Left lobe of liver (tissue), 2 donors: ENCODE measurements at places on chromosomes 12 and 14. TPM values are rescaled to one million over a fixed set of nuclear protein-coding genes. Genes with fewer than 3 reads are reported as not detected.

Gene ADAM21
- total RNA-seq: not detected

Gene FGD4
- total RNA-seq: 21.6 TPM

Gene GLS2
- total RNA-seq: 251 TPM

Gene TM7SF3
- 51.1 TPM for total RNA-seq

Gene FOXN4
- total RNA-seq: 0.10 TPM

Gene SEL1L
- 128 TPM for total RNA-seq

Gene FGF6
- not detected for total RNA-seq

Gene GARIN6
- total RNA-seq: not detected

Gene TMEM63C
- total RNA-seq: 0.35 TPM

Gene RFLNA
- not detected for total RNA-seq

DNA sequence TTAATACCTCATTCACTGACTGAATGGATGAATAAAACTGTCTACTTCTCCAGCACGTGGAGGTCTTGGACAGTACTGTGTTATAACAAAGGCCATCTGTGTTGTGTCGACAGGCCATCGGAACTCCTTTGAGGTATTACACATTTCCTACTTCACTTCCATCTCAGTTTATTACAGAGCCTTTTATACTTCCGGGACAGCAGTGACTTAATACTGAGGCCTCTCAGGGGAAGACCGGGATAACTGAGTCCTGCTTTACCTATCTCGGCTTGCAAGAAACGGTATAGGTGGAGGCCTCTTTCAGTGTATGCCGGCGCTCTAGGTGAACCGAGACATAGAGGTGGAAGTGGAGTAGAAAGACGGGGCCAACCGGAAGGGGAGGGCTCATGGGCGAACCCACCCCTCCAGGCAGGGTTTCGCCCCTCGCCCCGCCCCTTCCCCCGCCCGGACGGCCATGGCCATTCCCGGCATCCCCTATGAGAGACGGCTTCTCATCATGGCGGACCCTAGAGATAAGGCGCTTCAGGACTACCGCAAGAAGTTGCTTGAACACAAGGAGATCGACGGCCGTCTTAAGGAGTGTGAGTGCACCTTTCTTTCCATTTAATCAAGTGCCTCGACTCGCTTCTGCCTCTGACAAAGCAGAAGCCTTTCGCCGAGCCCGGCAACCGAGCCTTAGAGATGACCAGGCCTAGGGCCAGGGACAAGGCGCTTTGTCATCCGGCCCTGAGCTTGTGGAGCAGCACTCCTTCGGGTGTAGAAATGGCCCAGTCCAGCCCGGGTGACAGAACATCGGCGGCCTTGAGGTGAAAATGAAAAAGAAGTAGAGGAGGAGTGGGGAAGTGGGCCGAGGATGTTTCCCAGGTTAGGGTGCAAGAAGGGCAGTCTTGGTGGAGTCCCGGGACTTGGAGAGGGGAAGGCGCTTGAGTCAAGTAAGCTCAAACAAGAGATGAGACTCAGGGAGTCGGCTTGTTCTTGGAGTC is at the start of gene PSMC6:
Gene PSMC6, plus strand, starts transcription at position 477 of the 983 bp plus-strand sequence. Its CDS starts 20 bp downstream, at position 497.
- DNase-seq: peak; percentile 96

DNA sequence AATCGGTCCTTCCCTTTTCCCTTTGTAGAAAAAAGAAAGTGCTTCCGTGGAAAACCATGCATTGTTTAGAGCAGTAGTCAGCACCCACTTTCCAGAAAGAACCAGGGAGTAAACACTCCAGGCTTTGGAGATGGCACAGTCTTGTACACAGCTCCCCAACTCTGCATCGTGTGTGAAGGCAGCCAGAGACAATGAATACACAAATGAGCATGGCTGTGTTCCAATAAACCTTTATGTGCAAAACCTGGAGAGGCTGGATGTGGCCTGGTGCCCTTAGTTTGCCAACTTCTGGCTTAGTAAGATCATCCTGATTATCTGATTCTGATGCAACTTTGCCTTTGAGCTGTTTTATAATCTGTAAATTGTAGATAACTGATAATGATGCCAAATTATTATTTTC is 463.4 kb upstream of the TMEM132C start:
- DNase-seq: no peak

DNA sequence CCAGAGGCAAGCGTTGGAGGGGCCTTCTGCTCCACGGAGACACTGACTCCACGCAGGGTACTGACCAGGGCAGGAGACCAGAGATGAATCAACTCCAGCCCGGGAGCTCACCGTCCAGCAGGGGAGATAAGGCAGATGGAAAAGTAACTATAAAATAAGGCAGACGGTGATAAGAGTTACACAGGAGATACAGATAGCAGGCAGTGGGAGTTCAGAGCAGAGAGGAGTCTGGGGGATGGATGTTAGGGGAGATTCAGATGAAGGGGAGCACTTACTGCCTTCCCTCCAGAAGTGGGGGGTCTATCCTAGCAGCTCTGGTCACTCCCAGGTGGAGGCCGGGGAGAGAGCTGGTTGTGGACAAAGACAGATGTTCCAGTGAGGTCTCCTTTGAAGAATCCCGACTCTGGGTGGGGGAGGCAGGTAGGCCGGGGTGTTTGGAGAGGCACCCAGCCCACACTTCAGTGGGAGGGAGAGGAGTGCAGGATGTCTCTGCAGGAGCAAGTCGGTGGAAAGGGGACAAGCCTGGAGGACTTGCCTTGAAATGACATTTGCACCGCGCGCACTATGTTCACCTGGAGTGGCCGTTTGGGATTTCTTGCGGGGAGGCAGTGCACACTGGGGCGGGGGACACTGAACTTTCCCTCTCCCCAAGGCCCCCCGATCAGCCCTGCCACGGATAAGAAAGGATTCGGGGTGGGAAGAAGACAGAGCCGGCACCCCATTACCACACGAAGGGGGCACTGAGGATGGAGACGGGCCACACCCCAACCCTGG is 1.2 kb downstream of the PITPNM2 start:
- DNase-seq: peak; percentile 45

GRCh38 chr14:31307198-31307597 is 99.6 kb upstream of the HECTD1 start:
- DNase-seq: no peak

DNA sequence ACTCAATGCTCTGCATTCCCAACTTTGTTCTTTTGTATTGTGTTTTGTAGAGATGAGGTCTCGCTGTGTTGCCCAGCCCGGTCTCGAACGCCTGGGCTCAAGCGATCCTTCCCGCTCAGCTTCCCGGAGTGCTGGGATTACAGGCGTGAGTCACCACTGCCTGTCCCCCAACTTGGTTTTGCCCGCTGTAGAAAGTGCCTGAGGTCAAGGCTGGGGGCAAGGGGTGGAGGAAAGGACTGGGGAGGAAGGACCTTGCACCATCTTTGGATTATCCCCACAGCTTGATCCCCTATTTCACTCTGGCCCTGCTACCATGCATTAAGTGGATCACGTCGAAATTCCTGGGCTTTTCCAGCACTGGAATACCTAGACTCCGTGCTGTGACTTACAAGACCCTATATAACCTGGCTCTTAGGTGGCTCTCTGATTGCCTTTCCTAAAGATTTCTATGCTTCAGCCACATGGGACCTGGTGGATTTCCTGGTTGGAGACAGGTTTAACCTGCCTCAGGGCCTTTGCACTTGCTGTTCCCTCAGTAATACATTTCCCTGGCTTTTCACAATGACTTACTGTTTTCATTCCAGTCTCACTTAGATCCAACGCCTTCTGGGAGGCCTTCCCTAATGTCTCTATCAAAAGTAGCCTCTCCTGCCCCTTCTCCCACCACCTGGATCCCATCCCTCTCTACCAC is 608 bp upstream of the PIANP start:
- DNase-seq: no peak

GRCh38 chr14:27049701-27050100 is 451.9 kb upstream of the NOVA1 start:
- no peak for DNase-seq

- DNase-seq: no peak
Observed at GRCh38 chr12:15700595-15700994, 88.6 kb downstream of the EPS8 start.

GRCh38 chr14:68820119-68820518 is 27.3 kb upstream of the ZFP36L1 start:
- DNase-seq: peak; percentile 84

DNA sequence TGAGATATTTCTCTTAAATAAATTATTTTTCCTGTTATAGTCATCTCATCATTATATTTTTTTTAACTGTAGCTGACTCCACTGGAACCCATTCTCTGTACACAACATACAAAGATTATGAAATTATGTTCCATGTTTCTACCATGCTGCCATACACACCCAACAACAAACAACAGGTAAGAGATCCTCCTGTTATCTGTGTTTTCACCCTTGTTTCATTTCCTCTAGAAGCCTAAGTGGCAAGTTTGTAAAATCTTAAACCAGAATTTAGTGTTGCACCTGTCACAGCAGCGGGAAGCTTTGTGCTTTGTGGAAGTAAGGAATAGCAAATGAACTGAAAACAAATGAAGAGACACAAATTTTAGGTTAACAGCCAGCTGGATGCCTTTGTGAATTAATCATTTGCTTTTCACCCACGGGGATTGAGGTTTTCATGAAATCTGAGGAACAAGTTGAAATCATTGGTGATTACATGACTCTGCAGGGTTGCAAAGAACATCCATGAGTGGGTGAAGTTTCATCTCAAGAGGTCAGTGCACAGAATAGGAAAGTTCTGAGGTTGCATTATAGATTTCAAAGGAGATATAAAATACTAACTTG is 273.9 kb upstream of the RGS6 start:
- no peak for DNase-seq

DNA sequence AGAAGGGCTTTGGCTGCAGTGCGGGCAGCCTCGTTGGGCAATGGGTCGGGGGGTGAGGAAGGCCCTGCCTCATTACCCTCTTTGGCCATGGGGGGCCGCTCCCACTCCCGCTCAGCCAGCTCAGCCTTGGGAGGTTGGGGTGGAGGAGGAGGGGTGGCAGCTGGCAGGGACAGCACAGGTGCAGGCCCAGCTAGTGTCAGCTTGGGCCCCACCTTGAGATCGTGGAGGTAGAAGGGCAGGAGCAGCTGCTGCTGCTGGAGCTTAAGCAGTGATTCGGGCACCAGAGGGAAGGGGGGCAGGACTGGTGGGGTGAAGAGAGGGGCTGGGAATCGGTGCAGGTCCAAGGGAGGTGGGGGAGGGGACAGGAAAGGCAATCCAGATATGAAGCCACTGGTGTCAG is 26.0 kb downstream of the ZFHX2 start:
- DNase-seq: no peak

DNA sequence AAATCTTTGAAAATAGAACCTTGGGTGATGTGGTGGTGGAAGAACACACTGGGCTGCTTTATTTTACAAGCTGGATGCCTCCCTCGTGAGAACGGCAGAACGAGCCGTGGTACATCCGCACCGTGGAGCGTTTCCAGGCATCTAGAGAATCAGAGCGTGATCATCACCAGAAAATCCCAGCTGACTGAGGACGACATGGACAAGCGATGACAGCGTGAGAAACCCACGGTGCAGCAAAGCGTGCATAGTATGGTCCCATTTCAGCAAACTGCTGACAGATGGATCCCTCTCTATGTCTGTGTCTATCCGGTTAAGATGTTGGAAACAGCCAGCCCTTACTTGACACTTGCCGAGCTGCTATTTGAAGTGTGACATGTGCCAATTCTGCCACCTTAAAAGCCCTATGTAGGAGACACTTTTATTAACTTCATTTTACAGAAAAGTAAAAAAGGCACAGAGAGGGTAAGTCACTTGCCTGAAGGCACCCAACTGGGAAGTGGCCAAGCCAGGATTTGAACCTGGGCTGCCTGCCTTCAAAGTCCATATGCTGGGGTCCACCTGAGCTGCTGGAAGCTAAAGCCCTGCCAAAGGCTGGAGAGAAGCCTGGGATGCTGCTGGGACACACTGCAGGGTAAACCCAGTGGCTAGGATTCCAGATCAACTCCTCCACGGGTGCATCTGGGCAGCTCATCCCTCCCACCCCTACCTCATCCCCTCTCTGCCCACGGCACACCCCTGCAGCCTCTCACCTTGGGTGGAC is 14.9 kb downstream of the SCARB1 start:
- no peak for DNase-seq

GRCh38 chr12:75656648-75657047 is 145.2 kb upstream of the KRR1 start:
- no peak for DNase-seq

- DNase-seq: no peak
Observed at GRCh38 chr14:46250113-46250703, 401.4 kb downstream of the RPL10L start.

- DNase-seq: no peak
Observed at GRCh38 chr14:34234258-34234657, 227.8 kb downstream of the SPTSSA start.
